ENCODE measurements at places on chromosomes 5 and 9.

GRCh38 chr9:14207352-14207995 is 106.5 kb downstream of the NFIB start:
- H3K27ac ChIP-seq = peak overlapping the region; percentile 31
- no peak for DNase-seq
- H3K27me3 ChIP-seq = no peaks in the 10 kb centered on the region
- H3K4me3 ChIP-seq = no peak overlapping the region
- no peaks in the 10 kb centered on the region for H3K36me3 ChIP-seq

DNA sequence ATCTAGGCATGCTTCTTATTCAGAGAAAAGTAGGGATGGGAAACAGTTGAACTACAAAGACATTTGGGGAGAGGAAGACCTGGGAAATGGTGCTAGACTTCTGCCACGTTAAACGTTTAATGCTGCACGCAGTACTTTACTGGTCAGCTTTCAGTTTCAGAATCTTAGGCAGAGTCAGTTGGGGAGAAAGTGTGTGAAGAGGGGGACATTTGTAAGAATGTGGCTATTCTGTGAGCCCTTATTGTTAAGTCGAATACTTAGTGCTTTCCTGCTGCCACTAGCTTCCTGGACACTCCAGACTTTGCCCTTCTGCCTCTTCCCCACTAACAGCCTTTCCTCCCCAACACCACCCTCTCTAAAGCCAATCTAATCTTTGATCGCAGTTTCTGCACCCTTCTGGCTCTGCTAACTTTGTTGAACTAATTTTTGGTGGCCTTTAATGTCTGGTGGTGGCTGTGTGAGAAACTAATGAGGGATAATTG is 6.1 kb downstream of the CYSTM1 start:
- no peaks in the 10 kb centered on the region for H3K36me3 ChIP-seq
- no peak overlapping the region for H3K4me3 ChIP-seq
- H3K27me3 ChIP-seq = no peaks in the 10 kb centered on the region
- no peak for DNase-seq
- H3K27ac ChIP-seq = peak overlapping the region; percentile 37

GRCh38 chr9:115770521-115770920 is 383.1 kb upstream of the PAPPA start:
- peaks cover 4% of the 10 kb centered on the region for H3K4me1 ChIP-seq
- no peak overlapping the region for H3K4me3 ChIP-seq
- H3K27me3 ChIP-seq = no peaks in the 10 kb centered on the region
- no peak for DNase-seq

- no peaks in the 10 kb centered on the region for H3K36me3 ChIP-seq
- no peaks in the 10 kb centered on the region for H3K27me3 ChIP-seq
- no peak overlapping the region for H3K4me3 ChIP-seq
- H3K27ac ChIP-seq = no peak overlapping the region
- DNase-seq = no peak
Measured at GRCh38 chr5:81516091-81516490, 122.2 kb upstream of the ACOT12 start.

All from right lobe of liver (tissue), 6 donors.